Hypothalamus (tissue), 51 donors: ENCODE measurements at places on chromosomes 7 and 10.

- no peak for DNase-seq
Measured at GRCh38 chr10:32374605-32375004, 27.6 kb upstream of the EPC1 start.

DNA sequence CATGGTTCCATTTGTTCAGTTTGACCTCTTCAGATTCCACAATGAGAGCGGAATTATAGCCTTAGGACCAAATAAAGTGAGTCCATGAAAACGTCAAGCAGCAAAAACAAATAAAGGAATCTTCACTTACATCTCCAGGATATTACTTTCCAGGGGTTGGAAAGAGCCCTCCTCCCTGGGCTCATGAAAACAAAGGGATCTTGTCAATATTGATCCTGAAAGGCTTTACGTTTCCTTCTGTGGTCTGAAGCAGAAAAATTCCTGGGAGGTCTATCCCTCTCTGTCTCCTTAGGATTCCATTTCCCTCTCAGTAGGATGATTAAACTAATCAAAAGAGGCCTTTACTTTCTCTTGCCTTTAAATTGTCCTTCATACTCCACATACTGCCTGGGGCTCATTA is 293.5 kb downstream of the GPAM start:
- DNase-seq: no peak

DNA sequence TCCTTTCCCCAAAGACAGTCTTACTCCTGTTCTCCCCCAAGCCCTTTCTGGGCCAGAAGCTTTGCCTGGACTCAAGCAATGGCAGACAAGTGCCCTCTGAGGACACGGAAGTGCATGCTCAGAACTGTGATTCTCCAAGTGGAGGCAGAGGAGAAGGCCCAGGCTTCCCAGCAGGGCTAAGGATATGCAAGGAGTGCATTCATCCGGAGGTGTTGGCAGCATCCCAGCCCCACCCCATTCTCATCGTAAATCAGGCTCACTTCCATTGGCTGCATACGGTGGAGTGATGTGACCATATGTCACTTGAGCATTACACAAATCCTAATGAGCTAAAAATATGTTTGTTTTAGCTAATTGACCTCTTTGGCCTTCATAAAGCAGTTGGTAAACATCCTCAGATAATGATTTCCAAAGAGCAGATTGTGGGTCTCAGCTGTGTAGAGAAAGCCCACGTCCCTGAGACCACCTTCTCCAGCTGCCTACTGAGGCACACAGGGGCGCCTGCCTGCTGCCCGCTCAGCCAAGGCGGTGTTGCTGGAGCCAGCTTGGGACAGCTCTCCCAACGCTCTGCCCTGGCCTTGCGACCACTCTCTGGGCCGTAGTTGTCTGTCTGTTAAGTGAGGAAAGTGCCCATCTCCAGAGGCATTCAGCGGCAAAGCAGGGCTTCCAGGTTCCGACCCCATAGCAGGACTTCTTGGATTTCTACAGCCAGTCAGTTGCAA is 1.4 kb upstream of the RBP3 start:
- DNase-seq: no peak

DNA sequence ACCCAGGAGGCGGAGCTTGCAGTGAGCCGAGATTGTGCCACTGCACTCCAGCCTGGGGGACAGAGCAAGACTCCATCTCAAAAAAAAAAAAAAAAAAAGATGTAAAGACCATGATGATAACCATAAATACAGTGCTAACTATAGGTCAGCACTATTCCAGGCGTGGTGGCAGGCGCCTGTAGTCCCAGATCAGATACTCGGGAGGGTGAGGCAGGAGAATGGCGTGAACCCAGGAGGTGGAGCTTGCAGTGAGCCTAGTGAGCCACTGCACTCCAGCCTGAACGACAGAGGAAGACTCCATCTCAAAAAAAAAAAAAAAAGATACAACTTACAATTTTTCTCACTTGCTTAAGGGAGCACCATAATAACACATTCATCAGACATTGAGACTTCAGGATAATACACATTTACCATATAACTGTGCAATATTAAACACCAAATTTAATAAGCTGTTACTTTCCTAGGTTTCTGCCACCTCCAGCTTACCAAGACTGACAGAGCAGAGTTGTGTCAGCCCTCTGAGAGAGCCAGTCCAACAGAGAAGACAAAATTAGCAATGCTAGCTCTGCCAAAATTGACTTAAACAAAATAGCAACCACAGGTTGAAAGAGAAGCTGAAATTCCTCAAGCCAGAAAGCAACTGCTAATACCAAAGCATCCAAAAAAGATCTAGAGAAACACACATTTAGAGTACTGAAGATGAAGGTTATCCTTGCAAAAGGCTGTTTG is 8.2 kb downstream of the DNA2 start:
- DNase-seq: no peak

DNA sequence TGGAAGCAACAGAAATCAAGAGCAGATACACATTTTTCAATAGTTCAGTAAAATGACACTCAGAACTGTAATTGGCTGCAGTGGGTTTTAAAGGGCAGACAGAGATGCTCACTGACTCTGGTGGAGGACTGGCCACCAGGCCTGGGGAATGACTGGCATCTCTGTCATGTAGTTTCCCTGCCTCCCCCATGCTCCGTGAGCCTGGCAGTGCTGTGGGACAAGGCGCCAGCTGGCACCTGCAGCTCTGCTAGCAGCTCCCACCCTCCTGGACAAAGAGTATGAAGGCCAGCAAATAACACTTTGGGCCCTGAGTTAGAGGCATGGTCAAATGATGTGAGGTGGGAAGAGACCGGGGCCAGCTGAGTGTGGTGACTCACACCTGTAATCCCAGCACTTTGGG is 15.0 kb downstream of the TSPAN33 start:
- no peak for DNase-seq

- no peak for DNase-seq
Measured at GRCh38 chr7:37759526-37759925, 76.0 kb downstream of the GPR141 start.

- no peak for DNase-seq
Measured at GRCh38 chr7:80826520-80827238, 92.2 kb downstream of the SEMA3C start.

GRCh38 chr7:106273009-106273668 is 11.6 kb downstream of the NAMPT start:
- DNase-seq: no peak

DNA sequence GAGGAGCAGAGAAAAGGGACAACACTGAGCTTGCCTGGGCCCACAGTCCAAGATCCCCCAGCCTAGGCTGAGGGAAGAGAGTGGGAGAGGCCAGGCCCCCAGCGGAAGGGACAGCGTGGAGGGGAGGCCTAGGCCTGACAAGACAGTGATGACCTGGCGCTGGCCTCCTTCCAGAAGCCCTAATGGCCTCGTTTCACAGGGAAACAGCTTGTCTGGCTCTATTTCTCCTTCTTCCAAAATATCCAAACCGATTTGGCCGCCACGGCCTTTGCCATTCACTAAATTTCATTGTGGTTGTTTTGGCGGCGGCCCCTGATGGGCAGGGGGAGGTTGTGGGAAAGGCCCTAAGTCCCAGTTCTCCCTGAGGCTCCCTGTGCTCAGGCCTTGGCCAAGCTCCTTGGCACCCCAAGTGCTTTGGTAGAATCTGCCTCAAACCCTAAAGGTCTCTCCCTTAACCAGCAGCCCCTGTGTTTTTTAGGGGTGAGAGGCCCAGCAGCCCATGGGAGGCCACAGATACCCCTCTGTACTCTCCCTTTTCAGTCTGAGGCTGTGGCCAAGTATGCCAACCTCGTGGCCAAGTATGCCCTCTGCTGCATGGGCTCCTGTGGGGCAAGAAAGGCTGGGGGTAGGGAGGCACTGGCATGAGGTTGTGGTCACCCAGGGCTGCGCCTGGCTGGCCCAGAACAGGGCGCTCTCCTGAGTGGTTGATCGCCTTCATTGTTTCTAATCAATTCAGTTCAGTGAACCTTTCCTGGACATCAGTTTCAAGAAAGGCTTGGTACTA is 37.3 kb downstream of the PAX2 start:
- DNase-seq: no peak

GRCh38 chr10:11875494-11876281 is 52.5 kb downstream of the PROSER2 start:
- no peak for DNase-seq

GRCh38 chr10:55410415-55410885 is 609.4 kb upstream of the PCDH15 start:
- DNase-seq: peak; percentile 60
